Stimulated activated CD8-positive, alpha-beta memory T cell treated with anti-CD3 and anti-CD28 coated beads, Interleukin-15, amount 100 ng/mL, for 4 hours (primary cell): ENCODE measurements at places on chromosomes 2 and 18.

GRCh38 chr2:15547115-15547876, 13.8 kb downstream of the NBAS start:
- no peak for DNase-seq

GRCh38 chr2:43469094-43469493, 126.7 kb downstream of the THADA start:
- DNase-seq, result no peak

GRCh38 chr2:41865263-41865662, 182.6 kb upstream of the PKDCC start:
- DNase-seq, result no peak

- no peak for DNase-seq
Observed at GRCh38 chr2:31937741-31938140, 73.1 kb downstream of the MEMO1 start.

GRCh38 chr2:200757399-200757798, 54.3 kb upstream of the BZW1 start:
- no peak for DNase-seq

DNA sequence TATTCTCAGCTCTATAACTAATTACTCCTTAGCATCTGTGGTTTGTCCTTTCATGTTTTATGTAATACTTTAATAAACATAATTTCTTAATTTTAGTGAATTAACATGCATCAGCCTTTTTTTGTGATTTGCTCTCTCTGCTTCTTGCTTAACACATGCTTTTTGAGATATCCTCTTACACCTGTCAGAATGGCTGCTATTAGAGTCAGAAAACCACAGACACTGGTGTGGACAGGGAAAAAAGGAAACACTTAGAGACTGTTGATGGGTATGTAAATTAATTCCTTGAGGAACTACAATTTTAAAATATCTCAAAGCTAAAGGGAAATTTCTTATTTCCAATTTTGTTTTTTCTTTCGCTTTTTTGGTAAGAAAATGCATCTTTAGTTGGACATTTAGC, 549.0 kb downstream of the ZNF804A start:
- no peak for DNase-seq

- DNase-seq, result no peak
Observed at GRCh38 chr2:118464046-118464445, 375.8 kb downstream of the INSIG2 start.

GRCh38 chr2:3249476-3249962, 128.1 kb downstream of the EIPR1 start:
- DNase-seq, result no peak

GRCh38 chr18:53789376-53790247, 434.9 kb downstream of the MBD2 start:
- no peak for DNase-seq
